ENCODE measurements at places on chromosomes 1 and 21. TPM values are rescaled to one million over a fixed set of nuclear protein-coding genes. Genes with fewer than 3 reads are reported as not detected.

- DNase-seq: peak; percentile 38
These were observed 45.4 kb downstream of the S100B start for GRCh38 chr21:46559291-46559983.

- no peak for DNase-seq
These were observed 7.5 kb upstream of the USH2A start for GRCh38 chr1:216430744-216431143.

- DNase-seq: no peak
These were observed 17.8 kb downstream of the GNG4 start for GRCh38 chr1:235631816-235632215.

DNA sequence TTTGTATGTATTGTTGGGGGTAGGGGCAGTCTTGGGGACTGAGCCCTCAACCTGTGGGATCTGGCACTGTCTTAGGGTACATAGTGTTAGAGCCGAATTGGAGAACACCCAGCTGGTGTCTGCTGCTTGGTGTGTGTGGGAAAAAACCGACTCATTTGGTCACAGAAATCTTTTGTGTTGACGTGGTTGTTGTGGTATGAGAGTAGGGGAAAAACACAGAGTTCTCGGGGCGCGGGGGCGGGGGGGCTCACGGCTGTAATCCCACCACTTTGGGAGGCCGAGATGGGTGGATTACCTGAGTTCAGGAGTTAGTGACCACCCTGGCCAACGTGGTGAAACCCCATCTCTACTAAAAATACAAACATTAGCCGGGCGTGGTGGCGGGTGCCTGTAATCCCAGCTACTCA lies 15.3 kb upstream of the SRSF10 start:
- no peak for DNase-seq

DNA sequence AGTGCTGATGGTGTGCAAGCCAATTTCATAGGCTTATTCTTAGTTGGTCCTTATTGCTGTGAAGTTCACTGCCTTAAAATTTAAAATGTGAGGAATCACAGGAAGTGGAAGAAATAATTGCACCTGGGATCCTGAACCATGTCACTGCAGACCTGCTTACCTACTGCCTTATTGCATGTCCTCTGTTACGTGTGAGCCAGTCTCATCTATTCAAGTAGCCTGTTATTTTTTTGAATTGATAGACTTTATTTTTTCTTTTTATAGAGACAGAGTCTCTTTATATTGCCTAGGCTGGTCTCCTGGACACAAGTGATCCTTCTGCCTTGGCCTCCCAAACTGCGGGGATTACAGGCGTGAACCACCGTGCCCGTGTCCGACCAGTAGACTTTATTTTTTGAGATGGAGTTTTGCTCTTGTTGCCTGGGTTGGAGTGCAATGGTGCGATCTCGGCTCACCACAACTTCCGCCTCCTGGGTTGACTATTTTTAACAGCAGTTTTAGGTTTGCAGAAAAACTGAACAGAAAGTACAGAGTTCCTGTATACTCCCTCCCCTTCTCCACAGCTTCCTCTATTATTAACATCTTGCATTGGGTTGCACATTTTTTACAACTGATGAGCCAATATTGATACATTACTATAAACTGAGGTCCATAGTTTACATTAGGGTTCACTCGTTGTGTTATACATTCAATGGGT lies 14.0 kb upstream of the DISC1 start:
- DNase-seq: no peak

- no peak for DNase-seq
These were observed 448.8 kb upstream of the VAMP3 start for GRCh38 chr1:7322283-7322785.

- peak; percentile 75 for DNase-seq
These were observed 716.9 kb downstream of the ADGRL2 start for GRCh38 chr1:82517586-82517985.

- DNase-seq: no peak
These were observed 11.8 kb upstream of the POGK start for GRCh38 chr1:166827426-166827825.

- DNase-seq: peak; percentile 97
These were observed 538 bp downstream of the ZNF672 start for GRCh38 chr1:248838357-248839167.

Gene ASTN1
- 1.4 TPM for total RNA-seq

Gene PYCR2
- total RNA-seq: 34.9 TPM

Gene TGFB2
- 6.3 TPM for total RNA-seq

Gene SEMA6C
- 10.5 TPM for total RNA-seq

Gene SLC9C2
- not detected for total RNA-seq

Data from sigmoid colon (tissue), 7 donors.